ENCODE measurements at places on chromosomes 4 and X. TPM values are rescaled to one million over a fixed set of nuclear protein-coding genes. Genes with fewer than 3 reads are reported as not detected.

GRCh38 chr4:111323916-111324315 lies 701.0 kb upstream of the PITX2 start:
- H3K27ac ChIP-seq, result no peak overlapping the region
- DNase-seq, result no peak
- no peaks in the 10 kb centered on the region for H3K36me3 ChIP-seq
- no peaks in the 10 kb centered on the region for H3K4me1 ChIP-seq
- no peaks in the 10 kb centered on the region for H3K27me3 ChIP-seq

DNA sequence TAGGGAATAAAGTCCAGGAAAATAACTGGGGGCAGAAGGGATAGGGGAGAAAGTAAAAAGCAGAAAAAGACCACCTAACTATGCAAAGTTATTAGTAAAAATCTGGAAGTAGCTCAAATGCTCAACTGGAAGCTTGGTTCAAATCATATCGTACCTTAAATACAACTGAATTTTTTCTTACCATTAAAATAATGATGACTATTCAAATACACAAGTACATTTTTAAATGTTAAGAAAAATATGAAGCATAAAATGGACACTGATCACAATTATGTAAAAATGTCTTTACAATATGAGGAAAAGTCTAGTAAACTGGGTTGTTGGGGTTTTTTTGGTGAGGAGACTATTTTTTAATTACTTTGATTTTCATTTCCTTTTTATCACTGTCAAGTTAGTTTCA lies 3.1 kb downstream of the BRWD3 start:
- no peaks in the 10 kb centered on the region for H3K36me3 ChIP-seq
- H3K4me3 ChIP-seq, result no peak overlapping the region
- no peaks in the 10 kb centered on the region for H3K4me1 ChIP-seq
- no peak overlapping the region for H3K27ac ChIP-seq
- H3K27me3 ChIP-seq, result no peaks in the 10 kb centered on the region
- no peak for DNase-seq

DNA sequence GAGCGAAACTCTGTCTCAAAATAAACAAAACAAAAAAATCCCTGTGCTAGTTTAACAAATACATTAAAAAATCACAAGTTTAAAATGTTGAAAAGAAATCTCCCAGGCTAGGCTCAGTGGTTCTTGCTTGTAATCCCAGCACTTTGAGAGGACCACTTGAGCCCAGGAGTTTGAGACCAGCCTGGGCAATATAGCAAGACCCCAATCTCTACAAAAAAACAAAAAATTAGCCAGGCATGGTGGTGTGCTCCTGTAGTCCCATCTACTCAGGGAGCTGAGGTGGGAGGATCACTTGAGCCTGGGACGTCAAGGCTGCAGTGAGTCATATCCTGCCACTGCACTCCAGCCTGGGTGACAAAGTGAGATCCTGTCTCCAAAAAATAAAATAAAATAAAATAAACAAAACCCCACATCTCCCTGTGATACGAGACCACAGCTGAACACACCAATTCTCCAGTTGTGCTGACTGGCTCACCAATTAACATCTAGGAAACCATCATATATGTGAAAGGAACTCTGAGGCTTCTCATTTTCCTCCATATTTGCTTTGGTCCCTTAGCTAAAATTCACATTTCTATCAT lies 7.3 kb downstream of the RPS4X start:
- H3K27me3 ChIP-seq, result no peaks in the 10 kb centered on the region
- no peak overlapping the region for H3K4me3 ChIP-seq
- no peak for DNase-seq
- H3K36me3 ChIP-seq, result no peaks in the 10 kb centered on the region
- H3K27ac ChIP-seq, result no peak overlapping the region

The GC gene
- not detected for total RNA-seq

GRCh38 chrX:148426467-148426866 lies 74.0 kb upstream of the AFF2 start:
- H3K27me3 ChIP-seq, result no peaks in the 10 kb centered on the region
- H3K4me1 ChIP-seq, result no peaks in the 10 kb centered on the region

DNA sequence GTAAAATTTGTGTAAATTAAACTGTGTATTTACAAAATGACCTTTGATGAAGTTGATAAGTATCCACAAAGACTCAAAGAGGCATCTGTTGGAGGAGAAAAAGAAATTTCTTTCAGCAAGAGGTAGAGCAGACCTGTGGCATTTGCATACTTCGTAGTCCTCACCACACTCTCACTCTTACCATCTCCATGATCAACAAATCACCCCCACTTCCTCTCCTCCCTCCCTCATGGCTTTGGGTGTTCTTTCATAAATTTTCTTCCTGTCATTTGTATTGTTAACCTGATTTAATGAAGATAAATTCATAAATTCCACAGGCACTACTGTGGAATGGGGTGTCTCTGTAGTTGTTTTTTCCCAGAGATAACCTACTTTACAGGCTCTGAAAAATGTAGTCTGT lies 366.5 kb downstream of the ZNF674 start:
- no peaks in the 10 kb centered on the region for H3K36me3 ChIP-seq
- H3K4me3 ChIP-seq, result no peak overlapping the region
- no peak overlapping the region for H3K27ac ChIP-seq
- no peaks in the 10 kb centered on the region for H3K27me3 ChIP-seq
- no peaks in the 10 kb centered on the region for H3K4me1 ChIP-seq

The OTC gene
- 0.87 TPM for total RNA-seq

GRCh38 chr4:141730805-141731204 lies 94.4 kb downstream of the IL15 start:
- no peak overlapping the region for H3K4me3 ChIP-seq
- DNase-seq, result no peak
- no peak overlapping the region for H3K27ac ChIP-seq
- H3K36me3 ChIP-seq, result no peaks in the 10 kb centered on the region
- H3K27me3 ChIP-seq, result no peaks in the 10 kb centered on the region
- no peaks in the 10 kb centered on the region for H3K4me1 ChIP-seq
